T-helper 17 cell (primary cell): ENCODE measurements at places on chromosomes 16 and 17.
A peak's percentile ranks its signal among the peaks of the same experiment; 100 is the strongest.

GRCh38 chr16:65624666-65625065 is 502.8 kb upstream of the CDH11 start:
- H3K27me3 ChIP-seq = no peaks in the 10 kb centered on the region
- no peak for DNase-seq
- H3K27ac ChIP-seq = no peak overlapping the region

DNA sequence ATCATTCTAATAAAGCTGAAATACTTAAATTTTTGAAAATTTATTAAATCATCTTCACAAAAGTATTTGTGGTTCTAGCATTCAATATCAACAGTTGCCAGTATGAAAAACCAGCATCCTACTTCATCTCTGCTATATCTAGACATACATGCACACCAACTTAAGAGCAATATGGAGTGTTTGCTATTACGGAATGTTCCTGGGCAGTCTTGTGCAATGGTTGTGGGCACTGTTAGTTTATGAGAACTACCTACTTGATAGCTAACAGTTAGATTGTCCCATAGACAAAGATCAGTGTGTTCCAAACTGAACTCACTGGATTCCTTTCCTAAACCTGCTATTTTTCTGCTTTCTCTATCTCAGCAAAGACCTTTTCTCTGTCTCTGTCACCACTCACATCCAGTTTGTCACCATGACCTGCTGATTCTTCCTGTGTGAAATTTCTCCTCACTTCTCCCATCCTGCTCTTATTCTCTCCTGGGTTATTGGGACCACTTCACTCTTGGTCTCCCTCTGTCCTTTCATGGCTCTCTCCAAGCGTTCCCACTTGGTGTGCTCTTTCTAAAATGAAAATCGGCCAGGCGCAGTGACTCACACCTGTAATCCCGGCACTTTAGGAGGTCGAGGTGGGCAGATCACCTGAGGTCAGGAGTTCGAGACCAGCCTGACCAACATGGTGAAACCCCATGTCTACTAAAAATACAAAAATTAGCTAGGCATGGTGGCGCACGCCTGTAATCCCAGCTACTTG is 27.7 kb downstream of the CNTROB start:
- H3K4me1 ChIP-seq = no peaks in the 10 kb centered on the region
- H3K27me3 ChIP-seq = peaks cover 20% of the 10 kb centered on the region
- no peak for DNase-seq
- H3K27ac ChIP-seq = no peak overlapping the region

- H3K36me3 ChIP-seq = no peaks in the 10 kb centered on the region
- no peak overlapping the region for H3K4me3 ChIP-seq
- no peak for DNase-seq
- H3K27me3 ChIP-seq = no peaks in the 10 kb centered on the region
- peaks cover 3% of the 10 kb centered on the region for H3K4me1 ChIP-seq
- H3K27ac ChIP-seq = no peak overlapping the region
Measured at GRCh38 chr17:27586203-27586721, 44.7 kb upstream of the LGALS9 start.

DNA sequence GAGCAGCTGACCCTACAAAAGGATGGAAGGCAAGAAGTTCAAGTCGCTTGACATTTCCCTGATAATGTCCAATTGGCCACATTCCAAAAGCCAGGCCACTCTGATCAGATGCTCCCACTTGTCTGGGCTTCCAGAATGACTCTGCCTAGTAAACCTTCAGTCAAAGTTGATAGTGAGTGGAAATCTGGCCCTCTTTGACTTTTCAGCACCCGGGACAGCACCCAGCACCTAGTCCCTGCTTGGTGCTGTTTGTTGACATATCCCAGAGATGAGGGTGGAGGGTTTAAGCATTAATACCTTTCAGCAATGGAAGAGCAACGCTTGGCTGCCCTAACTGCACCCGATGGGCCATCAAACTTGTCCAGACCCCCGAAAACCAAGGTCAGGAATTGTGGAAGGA is 131.3 kb downstream of the AIPL1 start:
- H3K27me3 ChIP-seq = peaks cover 52% of the 10 kb centered on the region
- no peak overlapping the region for H3K4me3 ChIP-seq
- H3K27ac ChIP-seq = no peak overlapping the region
- no peak for DNase-seq
- H3K4me1 ChIP-seq = no peaks in the 10 kb centered on the region
- H3K36me3 ChIP-seq = peaks cover 2% of the 10 kb centered on the region

DNA sequence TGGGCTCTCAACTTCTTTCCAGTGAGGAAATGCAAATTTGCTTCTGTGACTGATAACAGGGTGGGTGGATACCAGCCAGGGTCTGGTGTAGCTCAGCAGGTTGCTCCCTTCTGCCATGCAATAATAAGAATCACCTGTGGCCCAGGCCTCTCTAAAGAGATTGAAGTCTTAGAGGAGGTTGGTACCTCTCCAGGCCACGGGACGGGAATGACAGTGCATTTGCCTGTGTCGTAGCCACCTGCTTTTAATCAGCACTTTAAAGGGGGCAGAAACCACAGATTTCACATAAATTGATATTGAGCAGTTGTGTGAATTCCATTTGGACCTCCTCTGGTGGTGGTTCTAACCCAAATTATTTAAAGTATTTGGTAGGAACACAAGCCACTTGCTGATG is 246.9 kb downstream of the PRKCA start:
- H3K4me1 ChIP-seq = peaks cover 28% of the 10 kb centered on the region
- H3K27ac ChIP-seq = peak overlapping the region; percentile 4
- H3K4me3 ChIP-seq = no peak overlapping the region
- DNase-seq = no peak
- H3K27me3 ChIP-seq = no peaks in the 10 kb centered on the region

DNA sequence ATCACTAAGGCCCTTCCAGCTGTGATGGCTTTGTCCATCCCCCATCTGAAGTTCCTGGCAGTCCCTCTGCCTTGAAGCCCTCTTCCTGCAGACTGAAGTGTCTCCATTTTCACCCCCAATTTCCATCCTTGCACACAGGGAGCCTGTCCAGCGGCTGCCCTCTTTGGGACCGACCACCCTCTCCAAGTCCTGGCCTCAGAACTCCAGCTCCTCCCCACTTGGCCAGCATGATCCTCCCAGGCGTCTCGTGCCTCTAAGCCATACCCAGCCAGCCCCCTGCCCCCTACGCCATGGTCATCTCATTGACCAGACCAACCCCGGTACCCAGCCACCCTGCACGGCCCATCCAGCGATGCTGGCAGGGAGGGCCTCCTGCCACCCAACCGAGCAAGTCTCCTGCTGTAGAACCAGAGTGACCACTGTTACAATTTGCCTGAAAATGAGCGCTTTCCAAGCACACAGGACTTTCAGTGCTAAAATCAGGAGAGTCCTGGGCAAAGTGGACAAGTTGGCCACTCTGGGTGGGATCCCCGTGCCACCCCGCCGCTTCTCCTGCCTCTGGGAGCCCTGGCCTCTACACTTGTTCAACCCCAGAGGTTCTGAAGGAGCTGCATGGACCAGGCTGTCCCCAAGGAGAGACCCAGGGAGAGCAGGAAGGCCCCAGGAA is 362.0 kb downstream of the SEC14L1 start:
- H3K36me3 ChIP-seq = peaks cover 3% of the 10 kb centered on the region
- DNase-seq = no peak
- H3K4me3 ChIP-seq = no peak overlapping the region
- H3K27me3 ChIP-seq = no peaks in the 10 kb centered on the region

- H3K4me1 ChIP-seq = peaks cover 21% of the 10 kb centered on the region
- no peak overlapping the region for H3K4me3 ChIP-seq
- no peak overlapping the region for H3K27ac ChIP-seq
- H3K36me3 ChIP-seq = peaks cover 3% of the 10 kb centered on the region
Measured at GRCh38 chr16:58422809-58423208, 30.5 kb downstream of the GINS3 start.

DNA sequence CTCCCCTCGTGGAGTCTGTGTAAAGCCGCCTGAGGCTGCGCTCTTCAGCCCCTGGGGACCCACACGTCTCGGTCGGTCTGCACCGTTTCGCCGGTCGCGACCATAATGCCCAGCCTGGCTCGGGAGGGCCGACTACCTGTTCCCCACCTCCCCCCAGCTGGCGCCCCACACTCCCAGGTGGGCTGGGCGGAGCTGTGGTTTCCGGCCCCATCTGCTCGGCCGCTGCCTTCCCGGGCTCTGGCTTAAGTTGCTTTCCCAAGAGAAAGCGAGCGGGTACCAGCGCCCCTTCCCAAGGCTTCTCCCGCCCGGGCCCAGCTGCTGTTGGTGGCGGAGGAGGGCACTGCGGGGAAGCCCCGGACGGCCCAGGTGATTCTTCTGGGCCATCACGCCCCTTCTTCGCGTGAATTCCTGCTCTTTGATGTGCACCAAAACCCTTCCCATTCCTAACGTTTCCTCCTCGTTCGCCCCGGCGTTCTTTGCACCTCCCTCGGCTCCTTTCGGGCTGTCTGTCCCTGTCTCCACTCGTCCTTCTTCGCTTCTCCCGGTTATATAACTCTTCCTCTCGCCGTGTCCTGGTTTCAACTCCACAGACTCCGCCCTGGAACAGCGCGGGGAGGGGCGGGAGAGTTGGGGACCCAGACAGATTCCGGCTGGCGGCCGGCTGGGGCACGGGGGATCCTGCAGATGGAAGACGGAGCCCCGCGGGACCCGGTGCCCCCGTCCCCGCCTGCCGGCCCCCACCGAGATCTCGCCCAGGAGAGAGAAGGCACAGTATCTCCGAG is 2.0 kb downstream of the KDM6B start:
- H3K4me1 ChIP-seq = peaks cover 60% of the 10 kb centered on the region
- no peak for DNase-seq

GRCh38 chr17:56506349-56506748 is 87.2 kb upstream of the NOG start:
- DNase-seq = no peak
- no peak overlapping the region for H3K4me3 ChIP-seq
- peaks cover 3% of the 10 kb centered on the region for H3K4me1 ChIP-seq
- peaks cover 16% of the 10 kb centered on the region for H3K27me3 ChIP-seq
- H3K36me3 ChIP-seq = no peaks in the 10 kb centered on the region
- no peak overlapping the region for H3K27ac ChIP-seq

DNA sequence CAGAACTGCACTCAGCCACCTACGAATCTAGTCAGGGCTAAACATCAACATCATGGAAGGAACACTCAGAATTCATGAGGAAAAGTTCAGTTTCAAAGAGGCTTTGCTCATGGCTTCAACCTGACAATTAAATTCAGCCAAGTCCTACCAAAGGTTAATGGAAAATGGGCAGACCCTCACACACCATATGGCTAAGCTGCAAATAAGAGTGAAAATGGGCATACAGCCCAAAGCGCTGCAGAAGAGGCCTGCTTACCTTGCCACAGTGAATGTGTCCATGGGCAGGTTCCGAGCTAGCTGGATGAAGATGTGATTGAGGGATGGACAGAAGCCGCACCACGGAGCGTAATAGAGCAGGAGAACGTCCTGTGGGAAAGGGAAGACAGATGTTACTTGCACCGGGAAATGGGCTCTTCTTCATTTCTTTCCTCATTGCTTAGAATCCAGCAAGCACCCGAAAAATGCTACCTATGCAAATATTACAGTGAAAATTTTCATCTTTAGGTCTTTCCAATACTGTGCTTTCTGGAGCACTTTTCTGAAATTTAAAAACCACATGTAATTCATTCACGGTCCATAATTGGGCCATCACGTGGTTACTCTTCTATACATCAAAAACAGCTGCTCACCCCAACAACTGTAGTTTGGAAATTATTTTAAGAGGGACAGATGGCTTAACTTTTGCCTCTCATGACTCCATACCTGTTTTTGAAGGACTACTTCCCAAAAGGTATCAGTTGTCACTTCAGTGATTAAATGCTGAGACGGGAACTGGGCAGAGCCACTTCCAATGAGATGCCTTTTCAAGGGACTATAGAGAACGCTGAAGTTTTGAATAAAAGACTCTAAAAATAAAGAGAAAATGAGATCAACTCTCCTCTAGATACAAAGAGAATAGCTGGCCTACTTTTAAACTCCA is 19.6 kb downstream of the SNN start:
- no peaks in the 10 kb centered on the region for H3K27me3 ChIP-seq
- peaks cover 20% of the 10 kb centered on the region for H3K4me1 ChIP-seq
- no peak overlapping the region for H3K4me3 ChIP-seq
- DNase-seq = no peak
- peak overlapping the region; percentile 57 for H3K27ac ChIP-seq

DNA sequence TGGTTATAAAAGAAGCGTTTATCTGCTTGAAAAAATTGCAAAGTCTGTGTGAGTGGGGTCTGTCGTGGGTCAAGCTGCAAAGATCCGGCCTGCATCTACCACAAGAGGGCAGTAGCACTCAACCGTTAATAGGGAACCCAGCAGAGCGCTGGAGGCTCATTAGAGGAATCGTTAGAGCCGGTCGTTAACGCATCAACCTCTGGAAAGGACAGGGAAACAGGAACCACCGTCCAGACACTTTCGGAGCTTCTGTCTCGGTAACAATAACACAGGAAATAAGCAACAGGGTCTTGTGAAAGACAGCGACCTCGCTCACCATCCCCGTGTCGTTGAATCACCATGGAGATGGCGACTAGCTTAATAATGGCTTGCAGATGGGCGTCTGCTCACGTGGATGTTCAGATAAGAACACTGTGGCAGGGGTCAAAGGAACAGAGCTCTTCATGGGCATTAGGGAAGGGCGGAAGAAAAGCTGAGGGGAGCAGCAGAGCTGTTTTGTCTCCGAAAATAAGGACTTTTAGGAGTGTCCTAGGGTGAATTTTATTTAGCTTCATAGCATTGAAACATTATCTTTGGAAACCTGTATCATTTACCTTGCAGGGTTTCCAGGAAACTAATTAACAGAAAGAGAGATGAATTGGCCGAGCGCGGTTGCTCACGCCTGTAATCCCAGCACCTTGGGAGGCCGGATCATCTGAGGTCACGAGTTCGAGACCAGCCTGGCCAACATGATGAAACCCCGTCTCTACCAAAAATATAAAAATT is 11.9 kb upstream of the NSRP1 start:
- peak overlapping the region; percentile 92 for H3K4me3 ChIP-seq
- H3K36me3 ChIP-seq = no peaks in the 10 kb centered on the region
- H3K4me1 ChIP-seq = peaks cover 11% of the 10 kb centered on the region
- peak; percentile 38 for DNase-seq
- H3K27ac ChIP-seq = peak overlapping the region; percentile 90
